CD4-positive, alpha-beta T cell treated with Interleukin-15 for 4 hours (primary cell): ENCODE measurements at places on chromosomes 7 and 10.

GRCh38 chr7:6725003-6725402 lies 18.3 kb upstream of the ZNF12 start:
- no peak for DNase-seq

DNA sequence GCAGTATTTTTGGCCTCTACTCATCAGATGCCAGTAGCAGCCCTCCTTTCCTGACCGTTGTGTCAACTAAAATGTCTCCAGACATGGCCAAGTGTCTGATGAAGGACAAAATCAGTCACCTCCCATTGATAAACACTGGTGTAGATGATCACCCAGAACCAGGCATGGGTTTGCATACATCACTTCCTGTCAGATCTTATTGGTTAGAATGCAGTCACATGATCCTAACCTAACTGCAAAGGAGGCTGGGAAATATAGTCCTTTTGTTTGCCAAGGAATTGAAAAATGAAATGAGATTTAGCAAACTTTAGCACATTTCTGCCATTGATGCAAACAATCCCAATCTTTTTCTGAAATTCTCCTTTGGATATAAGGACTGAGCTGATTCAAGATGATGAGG lies 141.4 kb downstream of the BUB3 start:
- no peak for DNase-seq

DNA sequence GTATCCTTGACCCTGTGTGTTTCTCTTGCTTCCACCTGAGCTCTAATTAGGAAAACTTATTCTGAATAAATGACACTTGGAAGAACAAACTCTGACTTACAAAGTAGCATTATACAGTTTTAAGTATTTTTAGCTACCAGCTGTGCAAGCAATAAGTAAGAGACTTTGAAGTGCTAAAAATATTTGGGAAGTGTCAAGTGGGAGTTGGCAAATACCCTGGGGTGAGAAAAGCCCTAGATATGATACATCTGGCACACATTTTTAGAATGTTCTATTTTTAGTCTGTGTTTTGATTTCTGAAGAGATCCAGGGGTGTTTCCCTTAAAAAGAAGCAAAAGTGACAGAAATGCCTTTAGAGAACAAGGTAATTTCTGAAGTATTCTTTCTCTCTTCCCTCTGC lies 132.7 kb upstream of the TEX47 start:
- DNase-seq, result no peak

- no peak for DNase-seq
Measured at GRCh38 chr7:135406918-135407317, 103.0 kb downstream of the CNOT4 start.

DNA sequence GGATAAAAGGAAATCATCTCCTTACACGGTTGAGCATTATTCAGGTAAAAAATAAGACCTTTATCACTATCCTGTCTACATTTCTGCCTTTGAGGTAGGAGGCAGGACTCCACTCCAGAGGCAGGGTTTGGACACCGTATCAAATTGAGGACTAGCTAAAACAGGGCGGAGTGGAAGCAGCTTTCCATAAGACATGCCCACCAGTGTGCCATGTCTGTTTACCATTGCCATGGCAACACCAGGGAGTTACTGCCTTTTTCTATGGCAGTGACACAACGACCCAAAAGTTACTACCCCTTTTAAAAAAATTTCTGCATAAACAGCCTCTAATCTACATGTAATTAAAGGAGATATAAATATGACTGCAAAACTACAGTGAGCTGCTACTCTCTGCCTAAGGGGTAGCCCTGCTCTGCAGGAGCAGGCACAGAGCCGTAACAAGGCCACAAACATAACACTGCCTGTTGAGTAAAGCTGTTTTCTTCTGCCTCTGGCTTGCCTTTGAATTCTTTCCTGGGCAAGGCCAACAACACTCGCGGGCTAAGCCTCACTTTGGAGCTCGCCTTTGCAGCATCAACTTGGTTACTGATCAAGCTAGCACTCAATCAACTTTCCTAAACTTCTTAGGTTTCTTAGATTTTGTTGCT lies 26.5 kb downstream of the DGKB start:
- no peak for DNase-seq

DNA sequence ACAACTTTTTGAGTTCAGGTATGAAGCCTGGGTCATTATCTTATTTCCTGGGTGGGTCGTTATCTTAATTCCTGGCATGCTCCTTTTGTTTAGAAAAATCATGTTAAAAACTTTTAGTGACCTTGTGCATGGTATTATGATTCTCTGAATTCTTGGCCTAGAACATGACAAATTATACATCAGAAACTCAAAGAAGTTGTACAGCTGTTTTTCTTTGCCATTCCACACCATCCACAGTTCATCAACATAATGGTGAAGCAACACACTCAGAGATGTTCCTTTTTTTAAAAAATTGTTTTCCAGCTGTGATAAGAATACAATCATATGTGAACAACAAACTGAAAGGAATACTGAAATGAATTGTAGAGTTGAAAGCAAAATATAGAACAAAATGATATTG lies 149.2 kb upstream of the SEMA3D start:
- DNase-seq, result no peak

- DNase-seq, result no peak
Measured at GRCh38 chr10:85430991-85431390, 935.6 kb downstream of the GRID1 start.

GRCh38 chr7:41855798-41856197 lies 152.9 kb upstream of the INHBA start:
- DNase-seq, result no peak

- DNase-seq, result no peak
Measured at GRCh38 chr7:108094346-108094745, 35.8 kb downstream of the LAMB4 start.

DNA sequence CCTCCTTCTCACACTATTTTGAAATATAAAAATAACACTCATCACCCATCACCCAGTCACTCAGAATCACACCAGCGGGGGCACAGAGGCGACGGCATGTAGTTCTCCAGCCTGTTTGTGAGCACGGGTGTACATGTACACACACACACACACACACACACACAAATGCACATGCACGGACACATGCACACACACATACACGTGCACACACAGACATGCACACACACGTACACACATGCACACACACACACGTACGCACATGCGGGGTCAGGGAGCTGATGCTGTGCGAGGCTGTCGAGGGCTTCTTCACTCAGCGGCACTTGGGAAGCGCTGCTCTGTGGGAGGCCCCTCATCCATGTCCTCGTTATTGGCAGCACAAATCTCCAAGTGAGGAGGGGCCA lies 178.8 kb downstream of the ELFN1 start:
- DNase-seq, result no peak

- no peak for DNase-seq
Measured at GRCh38 chr7:117274951-117275350, 47.9 kb downstream of the WNT2 start.

GRCh38 chr7:44333911-44334733 lies 8.7 kb upstream of the CAMK2B start:
- no peak for DNase-seq

DNA sequence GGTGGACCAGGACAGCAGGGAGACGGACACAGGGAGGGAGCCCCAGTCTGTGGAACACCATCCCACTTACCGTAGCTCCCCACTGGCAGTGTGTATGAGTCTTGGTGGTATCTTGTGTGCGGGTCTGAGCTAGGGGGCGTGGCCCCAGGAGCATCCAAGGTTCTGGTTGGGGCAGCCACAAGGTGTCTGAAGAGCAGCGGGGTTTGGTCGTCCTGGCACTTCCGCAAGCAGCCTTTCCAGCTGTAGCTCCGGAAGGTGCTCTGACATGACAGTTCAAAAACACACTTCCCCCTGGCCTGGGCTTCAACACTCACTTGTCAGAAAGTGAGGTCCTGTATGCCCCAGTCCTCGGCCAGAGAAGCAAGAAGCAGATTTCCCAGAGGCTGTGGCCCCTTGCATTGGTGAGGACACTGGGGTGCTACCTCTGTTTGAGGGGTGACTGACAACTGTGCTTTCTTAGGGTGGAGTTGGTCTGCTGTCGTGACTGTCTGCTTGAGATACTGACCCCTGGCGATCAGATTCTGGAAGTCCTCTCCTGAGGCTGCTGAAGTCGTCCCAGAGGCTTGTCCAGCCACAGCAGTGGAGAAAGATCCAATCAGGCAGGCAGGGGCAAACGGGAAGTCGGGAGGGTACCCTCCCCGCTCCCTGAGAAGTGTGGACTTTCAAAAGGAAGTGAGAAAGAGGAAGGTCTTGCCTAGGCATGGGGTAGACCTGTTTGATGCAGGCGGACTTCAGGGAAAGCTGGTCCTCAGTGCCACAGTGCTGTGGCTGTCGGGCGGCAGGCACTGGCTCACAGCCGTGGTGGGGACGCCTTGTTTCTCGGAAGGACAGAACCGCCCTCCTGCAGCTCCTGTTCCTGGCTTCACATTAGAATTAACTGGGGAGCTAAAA lies 51.4 kb upstream of the PFKFB3 start:
- DNase-seq, result peak; percentile 63
